NK-92 treated with Interleukin-12 subunit alpha and Interleukin-12 subunit beta, amount 100 ng/mL, for 24 hours (cell line): ENCODE measurements at places on chromosomes 5 and 9.

GRCh38 chr9:99216073-99216472 is 5.7 kb downstream of the ALG2 start:
- DNase-seq: no peak

DNA sequence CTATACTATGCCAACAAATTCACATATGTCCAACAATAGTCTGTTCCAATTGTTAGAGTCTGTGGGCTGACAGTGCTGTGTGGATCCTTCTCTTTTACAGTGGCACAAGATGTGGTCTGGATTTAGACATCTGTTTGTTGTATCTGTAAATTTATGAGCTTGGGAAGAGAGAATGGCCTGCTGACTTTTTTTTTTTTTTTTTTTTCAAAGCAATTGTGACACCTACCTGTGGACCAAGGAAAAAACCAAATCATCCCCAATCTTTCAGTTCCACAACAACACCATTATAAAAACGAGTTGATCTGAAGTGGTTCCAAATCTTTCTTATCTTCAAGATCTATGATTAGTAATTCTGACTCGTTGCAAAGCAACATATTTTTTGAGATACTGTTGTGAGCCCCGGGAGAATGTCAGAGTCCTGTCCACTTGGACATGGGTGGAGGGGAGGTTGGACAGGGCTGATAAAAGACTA is 4.9 kb downstream of the IRX2 start:
- DNase-seq: no peak

DNA sequence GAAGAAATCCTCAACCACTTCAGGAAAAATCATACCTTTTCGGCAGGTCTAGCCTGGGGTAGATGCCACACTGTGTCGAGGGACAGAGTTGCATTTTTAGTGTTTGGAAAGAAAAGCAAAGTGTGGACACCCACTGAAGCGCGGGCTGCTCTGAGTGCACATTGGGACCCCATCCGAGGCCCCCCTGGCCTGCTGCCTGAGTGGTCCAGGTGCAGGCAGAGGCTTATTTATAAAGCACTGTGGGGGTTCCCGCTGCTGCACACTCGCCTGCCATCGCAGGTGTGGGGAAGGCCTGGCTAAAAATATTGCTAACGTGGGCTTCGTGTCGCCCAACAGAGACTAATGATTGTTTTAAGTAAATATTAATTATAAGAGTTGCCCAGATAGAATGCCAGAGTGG is 119.4 kb downstream of the CRB2 start:
- DNase-seq: no peak

GRCh38 chr5:42715785-42716184 is 40.8 kb upstream of the CCDC152 start:
- no peak for DNase-seq

GRCh38 chr9:86983620-86984259 is 36.4 kb upstream of the GAS1 start:
- no peak for DNase-seq

- DNase-seq: no peak
Observed at GRCh38 chr5:20434786-20435185, 446.8 kb upstream of the CDH18 start.

GRCh38 chr5:167156446-167156845 is 1135.0 kb upstream of the WWC1 start:
- no peak for DNase-seq

DNA sequence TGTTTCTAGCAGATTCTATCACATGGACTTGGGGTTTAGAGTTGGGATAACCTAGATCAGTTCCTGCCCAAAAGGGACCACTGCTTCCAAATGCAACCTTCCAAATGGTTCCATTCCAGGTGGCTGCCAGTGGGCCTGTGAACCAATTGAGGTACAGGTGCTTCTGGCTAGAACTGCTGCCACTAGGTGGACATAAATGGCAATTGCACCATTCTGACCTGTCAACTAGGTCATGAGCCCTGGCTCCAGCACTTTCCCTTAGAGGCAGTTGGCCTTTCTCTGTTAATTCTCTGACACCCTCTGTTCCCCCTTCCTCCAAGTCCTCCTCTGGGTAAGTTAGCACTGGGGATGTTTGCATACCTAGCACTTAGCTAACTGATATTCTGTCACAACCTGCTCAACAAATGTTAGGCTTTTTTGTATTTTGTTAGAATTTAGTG is 16.6 kb upstream of the HEMGN start:
- DNase-seq: peak; percentile 22

GRCh38 chr9:70924895-70925547 is 196.4 kb downstream of the TRPM3 start:
- DNase-seq: no peak

DNA sequence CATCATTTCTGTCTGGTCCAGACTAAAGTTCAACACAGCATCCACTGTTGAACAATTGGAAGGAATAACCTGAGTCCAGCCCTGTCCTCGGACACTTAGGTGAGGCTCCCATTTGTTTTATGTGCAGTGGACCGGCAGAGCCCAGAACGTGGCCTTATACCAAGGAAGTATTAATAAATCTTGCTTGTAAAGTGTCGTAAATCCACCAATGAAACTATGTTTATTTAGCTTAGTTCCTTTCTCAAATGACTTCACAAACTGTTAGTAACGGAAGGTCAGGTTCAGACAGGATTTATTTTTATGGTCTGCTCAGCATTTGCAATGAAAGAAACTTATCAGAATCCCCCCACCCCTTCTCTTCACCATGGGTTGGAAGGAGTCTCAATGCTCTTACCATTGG is 149.5 kb downstream of the PCSK1 start:
- no peak for DNase-seq

- DNase-seq: no peak
Observed at GRCh38 chr9:135521608-135522095, 412 bp downstream of the LCN1 start.

GRCh38 chr9:5633243-5633642 is 4.3 kb downstream of the RIC1 start:
- DNase-seq: no peak

GRCh38 chr5:150647275-150648251 is 7.1 kb downstream of the SYNPO start:
- DNase-seq: no peak

GRCh38 chr5:71949772-71950171 is 157.5 kb upstream of the MAP1B start:
- no peak for DNase-seq

GRCh38 chr5:138033386-138033808 is 518 bp upstream of the FAM13B start:
- DNase-seq: no peak

- no peak for DNase-seq
Observed at GRCh38 chr9:73824671-73825070, 672.5 kb upstream of the RORB start.

GRCh38 chr5:145483212-145483611 is 351.9 kb downstream of the PRELID2 start:
- no peak for DNase-seq

- no peak for DNase-seq
Observed at GRCh38 chr5:72147569-72147968, 40.3 kb downstream of the MAP1B start.

- DNase-seq: no peak
Observed at GRCh38 chr9:123669346-123669745, 260.6 kb downstream of the DENND1A start.

DNA sequence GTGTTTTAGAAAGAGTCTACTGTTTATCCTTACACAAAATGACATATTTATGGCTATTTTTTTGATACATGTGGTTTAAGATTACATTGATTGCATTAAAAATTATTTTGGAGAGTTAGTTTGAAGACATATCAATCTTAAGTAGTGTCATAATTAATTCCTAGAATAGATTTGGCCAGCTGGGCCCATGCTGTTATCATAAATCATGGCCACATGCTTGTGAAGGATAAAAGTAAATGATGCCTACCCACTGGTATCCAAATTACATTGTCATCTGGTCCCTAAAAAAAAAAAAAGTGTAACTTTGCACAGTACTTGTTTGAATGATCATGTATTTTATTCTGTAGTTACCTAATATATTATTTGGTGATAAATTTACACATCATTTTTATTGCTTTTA is 96.9 kb downstream of the PARP8 start:
- DNase-seq: no peak

DNA sequence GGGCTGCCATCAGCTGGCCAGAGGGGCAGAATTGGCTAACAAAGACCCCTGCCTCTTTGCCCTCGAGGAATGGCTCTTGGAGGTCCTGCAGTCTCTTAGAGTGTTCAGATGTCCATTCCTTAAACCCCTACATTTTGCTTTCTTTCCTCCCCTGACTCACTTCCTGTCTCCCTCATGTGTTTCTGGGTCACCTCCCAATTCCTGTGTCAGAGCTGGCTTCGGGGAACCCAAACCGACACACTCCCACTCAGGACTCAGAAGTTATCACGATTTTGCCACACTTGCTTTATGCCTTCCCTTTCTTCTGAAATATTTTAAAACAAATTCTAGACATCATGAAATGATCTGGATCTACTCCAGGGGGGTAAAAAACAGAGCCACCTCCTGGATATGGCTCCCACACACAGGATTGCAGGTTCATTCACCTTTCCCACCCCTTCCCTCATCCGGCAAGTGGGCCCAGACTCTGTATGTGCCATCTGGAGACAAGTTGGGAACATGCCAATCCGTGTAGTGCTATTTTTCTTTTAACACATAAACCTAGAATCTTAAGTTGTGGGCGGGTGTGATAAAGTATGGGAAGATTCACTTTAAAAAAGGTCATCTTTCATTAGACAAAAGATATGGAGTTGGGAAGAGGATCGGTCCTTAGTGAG is 145.7 kb downstream of the NXNL2 start:
- no peak for DNase-seq

DNA sequence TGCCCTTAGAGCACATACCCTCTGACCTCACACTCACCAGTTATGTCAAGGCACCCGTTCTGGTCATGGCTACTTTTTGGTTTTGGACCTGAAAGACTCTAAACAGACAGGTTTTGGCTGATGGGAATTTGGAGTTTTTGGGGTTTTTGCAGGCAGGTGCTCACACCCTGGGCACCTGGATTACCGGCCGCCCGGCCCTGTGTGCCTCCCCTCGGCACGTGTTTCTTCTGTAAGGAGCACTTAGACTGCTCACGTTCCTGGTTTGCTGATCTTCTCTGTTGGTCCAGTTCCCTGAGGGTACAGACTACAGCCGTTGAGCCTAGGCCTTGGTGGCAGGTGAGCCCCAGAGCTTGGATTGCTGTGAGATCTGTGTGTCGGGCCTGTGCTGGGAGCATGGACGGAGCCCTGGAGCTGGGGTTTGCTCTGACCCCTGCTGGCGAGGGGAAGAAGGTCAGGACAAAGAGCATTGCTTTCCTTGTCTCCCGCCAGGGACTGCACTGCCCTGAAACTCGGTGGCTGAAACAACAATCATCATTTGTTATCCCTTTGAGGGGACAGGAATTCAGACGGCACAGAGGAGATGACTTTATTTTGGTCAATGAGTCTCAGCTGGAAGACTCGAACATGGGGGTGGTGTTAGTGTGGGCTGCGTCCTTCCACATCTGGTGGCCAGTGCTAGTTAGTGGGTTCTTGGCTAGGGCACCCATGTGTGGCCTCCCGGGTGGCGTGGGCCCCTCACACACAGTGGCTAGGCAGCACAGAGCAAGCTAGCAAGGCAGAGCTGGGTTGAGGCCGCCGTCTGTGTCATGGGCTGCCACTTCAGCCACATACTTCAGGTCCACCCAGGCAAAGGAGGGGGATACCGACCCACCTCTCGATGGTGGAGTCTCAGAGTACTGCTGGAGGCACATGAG is 76.4 kb downstream of the EHMT1 start:
- no peak for DNase-seq

DNA sequence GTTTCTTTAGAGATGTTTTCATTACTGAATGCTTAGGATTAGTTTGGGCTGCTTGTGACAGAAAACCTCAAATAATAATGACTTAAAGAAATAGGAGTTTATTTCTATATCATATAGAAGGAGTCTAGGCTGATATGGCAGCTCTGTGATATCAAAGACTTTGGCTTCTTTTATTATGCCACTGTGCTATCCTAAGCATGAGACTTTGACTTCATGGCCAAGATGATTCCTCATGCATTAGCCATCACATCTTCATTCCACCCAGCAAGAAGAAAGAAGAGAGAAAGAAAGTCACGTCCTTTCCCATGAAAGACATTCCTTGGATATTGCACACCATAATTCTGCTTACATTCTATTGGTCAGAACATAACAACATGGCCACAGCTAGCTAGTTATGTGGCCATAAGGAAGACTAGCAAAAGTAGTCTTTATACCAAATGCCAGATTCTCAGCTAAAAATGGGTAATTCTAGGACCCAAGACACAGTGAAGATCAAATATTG is 76.2 kb downstream of the DAPK1 start:
- DNase-seq: no peak

DNA sequence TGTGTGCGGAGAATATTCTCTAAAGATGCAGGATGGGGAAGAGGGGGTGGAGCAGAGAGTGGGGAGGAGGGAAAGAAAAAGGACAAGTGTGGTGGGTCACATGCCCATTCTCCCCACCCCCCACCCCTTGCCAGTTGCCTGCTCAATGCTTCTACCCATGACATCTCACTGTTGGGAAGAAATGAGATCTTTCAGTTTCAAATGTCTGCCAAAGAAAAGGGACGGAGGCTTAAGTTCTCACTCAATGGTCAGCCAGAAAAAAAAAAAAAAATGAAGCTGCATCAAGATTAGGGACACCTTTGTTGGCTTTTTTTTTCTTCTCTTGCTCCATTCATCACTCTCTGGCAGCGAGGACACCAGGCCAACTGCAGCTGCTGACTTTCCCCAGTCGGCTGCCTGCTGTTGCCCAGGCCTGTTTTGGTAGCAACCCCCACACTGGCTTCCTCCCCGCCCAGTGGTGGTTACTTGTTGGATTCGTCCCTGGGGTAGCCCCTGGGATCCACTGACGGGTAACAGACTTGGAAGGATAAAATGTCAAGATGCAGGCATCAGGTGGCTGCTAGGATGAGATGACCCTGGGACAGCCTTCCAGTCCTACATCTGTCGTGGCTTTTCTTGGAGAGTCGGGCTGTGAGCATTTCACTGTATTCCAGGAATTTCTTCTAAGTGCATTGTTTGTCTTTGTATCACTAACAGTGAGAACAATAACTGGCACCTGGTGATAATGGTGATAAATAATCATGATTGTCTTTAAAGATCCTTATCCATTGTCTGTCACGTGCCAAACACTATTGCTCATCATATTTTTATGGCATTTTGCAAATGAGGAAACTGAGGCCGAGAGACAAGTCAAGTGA is 9.1 kb downstream of the WWC1 start:
- no peak for DNase-seq

- DNase-seq: peak; percentile 90
Observed at GRCh38 chr9:128818099-128818838, at the start of gene ENDOG. TSS of gene ENDOG (plus strand) at chr9:128818500. CDS start at chr9:128818685, 185 bp downstream.

DNA sequence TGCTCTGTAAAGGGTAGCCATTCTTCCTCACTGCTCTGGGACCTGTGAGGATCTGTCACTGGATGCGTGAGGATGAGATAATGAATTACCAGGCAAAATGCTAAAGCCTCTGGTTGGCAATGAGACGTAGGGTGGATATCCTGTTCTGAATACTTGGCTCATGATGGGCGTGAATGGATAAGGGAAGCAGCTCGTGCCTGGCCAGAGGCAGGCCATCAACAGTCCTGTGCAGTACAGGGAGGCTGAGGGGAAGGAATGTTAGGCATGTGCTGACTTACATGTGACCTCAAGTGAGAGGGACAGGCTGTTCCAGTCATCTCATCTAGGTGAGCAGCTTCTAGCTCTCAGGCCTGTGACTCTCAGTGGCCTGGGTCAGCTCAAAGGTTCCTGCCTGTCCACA is 172.8 kb downstream of the CARTPT start:
- DNase-seq: no peak

- DNase-seq: no peak
Observed at GRCh38 chr5:34672196-34672595, 16.1 kb downstream of the RAI14 start.

- DNase-seq: no peak
Observed at GRCh38 chr5:77204967-77205366, 5.5 kb upstream of the PDE8B start.
